Head of caudate nucleus (tissue), 42 donors: ENCODE measurements at places on chromosomes 7 and 10.

- DNase-seq, result no peak
Observed at GRCh38 chr7:36607721-36608095, 116.6 kb downstream of the AOAH start.

GRCh38 chr10:43196981-43197833 lies 59.0 kb downstream of the CSGALNACT2 start:
- no peak for DNase-seq

DNA sequence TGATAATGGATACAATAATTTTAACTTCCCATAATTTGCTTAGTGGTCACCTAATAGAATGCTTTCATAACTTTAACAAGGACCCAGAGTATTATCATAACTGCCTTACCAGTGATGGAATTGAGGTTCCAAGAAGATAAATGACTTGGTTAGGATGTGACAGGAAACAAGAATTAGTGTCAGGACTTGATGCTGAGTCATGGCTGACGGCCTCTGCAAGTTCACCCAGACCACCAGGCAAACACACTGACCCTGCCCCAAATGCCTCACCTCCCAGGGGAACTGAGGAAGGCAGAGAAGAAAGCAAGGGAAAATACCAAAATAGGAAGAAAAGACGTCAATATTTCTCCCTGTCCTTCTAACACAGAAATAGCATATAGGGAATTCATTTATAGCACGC lies 636.3 kb downstream of the PARD3 start:
- DNase-seq, result no peak

GRCh38 chr10:22913474-22914092 lies 14.3 kb upstream of the ARMC3 start:
- DNase-seq, result no peak

GRCh38 chr10:96352027-96352426 lies 6.8 kb downstream of the OPALIN start:
- no peak for DNase-seq

- no peak for DNase-seq
Observed at GRCh38 chr10:35585903-35586535, 19.1 kb upstream of the GJD4 start.

GRCh38 chr10:13536674-13537366 lies 8.0 kb upstream of the BEND7 start:
- peak; percentile 61 for DNase-seq

DNA sequence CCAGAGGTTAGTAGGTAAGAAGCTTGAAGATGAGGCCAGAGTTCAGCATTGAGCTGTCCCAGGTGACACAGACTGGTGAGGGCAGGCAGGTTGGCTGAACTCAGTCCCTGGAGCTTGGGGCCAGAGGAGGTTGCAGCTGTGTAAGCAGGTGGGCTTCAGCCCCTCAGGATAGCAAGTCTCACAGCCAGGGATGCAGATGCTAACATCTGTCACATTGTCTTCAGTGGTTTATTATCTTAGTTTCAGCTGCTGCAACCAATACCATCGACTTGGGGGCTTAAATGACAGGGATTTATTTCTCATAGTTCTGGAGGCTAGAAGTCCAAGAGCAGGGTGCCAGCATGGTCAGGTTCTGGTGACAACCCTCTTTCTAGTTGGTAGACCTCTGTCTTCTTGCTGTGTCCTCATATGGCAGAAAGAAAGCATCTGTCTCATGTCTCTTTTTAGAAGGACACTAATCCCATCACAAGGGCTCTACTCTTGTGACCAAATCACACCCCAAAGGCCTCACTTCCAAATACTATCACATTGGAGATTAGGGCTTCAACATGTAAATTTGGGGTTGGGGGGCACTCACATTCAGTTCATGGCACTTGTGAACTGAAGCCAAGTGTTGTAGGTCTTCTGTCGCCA lies 146.2 kb downstream of the KIAA1217 start:
- no peak for DNase-seq

DNA sequence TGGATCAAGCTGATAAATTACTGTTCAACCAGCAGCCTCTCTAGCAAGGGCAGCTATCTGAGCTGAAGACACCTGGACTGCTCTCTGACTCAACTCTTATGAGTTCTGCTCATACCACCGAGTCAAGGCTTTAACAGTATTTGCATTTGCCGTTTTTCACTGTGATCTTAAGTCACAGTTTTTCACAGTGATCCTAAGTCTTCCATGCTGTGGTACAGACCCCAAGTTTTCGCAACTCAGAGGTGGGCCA lies 31.3 kb downstream of the PIP4K2A start:
- DNase-seq, result no peak

DNA sequence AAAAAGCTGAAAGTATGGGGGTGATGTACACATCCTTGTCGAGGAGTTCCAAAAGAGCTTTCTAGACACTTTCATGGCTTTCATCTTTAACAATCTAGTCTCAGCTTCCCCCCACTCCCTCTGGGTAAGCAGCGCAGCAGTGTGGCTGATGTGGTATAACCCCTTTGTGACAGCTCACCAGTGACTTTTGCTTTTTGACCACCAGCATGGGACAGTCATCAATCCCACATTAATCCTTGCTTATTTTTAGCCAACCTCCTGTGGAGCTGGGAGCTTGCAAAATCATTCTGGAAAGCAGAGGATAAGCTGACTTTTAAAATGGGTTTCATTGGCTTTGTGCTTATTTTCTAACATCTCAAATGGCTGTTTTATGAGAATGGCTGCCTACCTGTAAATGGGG lies 272.7 kb downstream of the HDAC9 start:
- DNase-seq, result no peak

GRCh38 chr7:155824227-155824886 lies 12.1 kb upstream of the SHH start:
- DNase-seq, result no peak

DNA sequence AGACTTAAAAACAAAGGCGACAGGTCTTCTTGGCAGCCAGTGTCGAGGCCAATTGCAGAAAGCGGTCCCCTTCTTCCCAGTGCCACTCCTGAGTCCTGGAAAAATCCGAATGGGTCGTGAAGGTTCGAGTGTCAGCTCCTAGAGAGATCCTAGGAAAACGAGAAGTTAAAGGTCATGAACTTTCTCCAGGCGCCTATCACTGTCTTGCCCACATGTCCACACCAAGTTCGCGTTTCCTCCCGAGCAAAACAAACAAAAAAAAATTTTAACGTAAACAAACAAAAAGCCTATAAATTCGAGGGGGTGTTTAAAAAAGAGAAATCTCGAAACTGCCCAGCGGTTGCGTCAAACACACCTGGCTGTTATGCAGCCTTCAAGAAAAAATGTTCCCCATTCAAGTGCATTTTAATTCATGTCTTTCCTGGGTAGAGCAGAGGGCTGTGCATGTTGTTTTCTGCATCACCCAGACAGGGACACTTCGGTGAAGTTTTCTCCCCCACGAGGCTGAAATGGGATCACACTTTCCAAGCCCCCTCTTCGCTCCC lies 1.5 kb downstream of the ARHGAP21 start:
- DNase-seq, result no peak

DNA sequence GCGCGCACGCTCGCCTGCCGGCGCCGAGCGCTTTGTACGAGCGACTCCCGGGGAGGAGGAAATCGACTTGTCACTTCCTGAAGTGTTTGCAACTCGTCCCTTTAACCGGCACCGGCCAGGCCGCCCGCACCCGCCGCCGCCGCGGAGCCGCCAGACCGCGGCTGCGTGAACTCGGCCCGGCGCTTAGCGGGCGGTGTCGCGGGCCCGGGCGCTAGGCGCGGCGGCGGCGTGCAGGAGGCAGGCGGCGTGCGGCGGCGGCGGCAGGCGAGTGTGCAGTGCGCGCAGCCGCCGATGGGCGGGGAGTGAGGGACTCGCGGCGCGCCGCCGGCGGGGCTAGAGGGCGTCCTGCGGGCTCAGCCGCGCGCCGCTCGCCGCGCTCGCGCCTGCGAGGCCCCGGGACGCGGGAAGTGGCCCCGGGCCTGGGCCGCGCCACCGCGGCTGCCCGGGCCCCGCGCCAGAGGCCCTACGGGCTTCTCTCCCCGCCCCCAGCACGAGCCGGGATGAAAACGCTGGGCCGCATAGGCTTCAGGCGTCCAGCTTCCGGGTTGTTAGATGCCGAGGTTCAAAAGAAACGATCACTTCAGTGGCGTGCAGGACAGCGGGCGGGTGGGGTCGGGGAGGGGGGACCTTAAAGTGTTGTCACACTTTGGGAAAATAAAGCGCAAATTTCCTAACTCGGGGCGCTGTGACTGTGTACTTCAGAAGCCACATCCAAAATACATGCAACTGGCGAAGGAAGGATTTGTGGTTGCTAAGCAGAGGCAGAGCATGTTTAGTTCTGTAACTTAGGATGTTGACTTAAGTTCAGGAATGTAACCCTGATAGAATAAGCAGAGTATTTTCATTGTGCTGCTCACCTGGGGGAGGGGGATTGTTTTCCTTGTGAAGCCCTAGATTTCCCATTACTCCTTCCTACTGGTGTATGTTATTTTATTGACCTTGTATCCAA lies at the start of gene FAM53B:
Gene FAM53B (minus strand): TSS at position 277 of the 949 bp plus-strand sequence. CDS start 37,665 bp downstream, outside the sequence.
- peak; percentile 70 for DNase-seq

GRCh38 chr10:110326351-110327032 lies 21.8 kb upstream of the SMNDC1 start:
- no peak for DNase-seq

DNA sequence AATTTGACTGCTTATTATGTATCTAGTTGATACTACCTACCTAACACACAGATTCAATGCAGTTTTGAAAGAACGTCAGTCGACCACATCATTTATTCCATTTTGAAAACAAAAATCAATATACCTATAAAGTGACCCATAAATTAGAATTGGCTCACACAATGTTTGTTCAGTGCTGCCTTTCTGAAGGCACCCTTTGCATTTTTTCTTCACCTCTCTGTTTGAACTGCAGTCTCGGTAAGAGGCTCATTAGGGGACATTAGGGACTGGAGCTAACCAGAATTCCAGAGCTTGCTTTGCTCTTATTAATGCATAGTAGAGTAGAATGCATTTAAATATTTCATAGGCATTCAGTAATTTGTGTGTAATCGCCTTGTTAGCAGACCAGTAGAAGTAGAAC lies 234.1 kb downstream of the FOXP2 start:
- DNase-seq, result no peak

GRCh38 chr7:5502721-5503243 lies 79.1 kb upstream of the TNRC18 start:
- no peak for DNase-seq

GRCh38 chr10:92490387-92490786 lies 83.5 kb downstream of the IDE start:
- DNase-seq, result no peak

- DNase-seq, result no peak
Observed at GRCh38 chr7:145797507-145797906, 319.1 kb upstream of the CNTNAP2 start.

DNA sequence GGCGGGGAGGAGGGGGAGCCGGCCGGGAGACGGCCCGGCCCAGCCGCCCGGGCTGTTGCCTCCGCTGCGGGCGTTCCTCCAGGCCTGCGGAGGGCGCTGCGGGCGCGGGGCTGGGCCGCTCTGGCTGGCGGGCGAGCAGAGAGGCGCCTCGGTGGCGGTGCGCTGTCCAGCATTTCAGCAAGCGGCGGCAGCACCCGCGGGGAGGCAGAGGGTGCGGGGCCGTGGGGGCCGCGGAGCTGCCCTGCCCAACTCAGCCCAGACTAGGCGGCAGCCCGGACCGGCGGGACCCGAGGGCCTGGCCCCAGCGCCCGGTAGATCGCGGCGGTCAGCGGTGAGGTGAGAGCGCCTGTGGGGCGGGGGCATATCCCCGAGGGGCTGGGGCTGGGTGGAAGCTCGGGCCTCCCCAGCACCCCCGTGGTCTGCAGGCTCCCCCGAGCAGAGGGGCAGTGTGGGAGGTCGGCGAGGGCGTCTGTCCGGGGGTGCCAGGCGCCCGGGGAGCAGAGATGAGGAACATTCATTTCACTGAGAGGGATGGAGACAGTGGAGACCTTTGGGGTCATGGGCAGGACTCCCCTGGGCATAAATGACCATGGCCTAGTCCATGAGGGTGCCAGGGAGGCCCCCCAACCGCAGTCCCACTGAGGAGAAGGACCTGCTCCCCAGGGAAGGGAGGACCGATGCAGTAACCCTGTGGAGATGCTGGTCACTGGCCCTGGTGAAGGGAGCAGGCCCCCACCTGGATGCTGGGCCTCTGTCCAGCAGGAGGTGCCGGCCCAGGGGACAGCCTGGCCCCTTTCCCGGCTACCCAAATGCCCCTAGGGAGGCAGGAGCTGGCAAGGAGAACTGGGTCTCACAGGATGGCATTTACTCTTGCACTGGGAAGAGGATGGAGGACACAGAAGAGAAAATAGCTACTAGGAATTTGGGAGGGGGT lies at the start of gene SRRM3:
Gene SRRM3 (plus strand): TSS at position 165 of the 934 bp plus-strand sequence. CDS start 33,171 bp downstream, outside the sequence.
- peak; percentile 46 for DNase-seq

DNA sequence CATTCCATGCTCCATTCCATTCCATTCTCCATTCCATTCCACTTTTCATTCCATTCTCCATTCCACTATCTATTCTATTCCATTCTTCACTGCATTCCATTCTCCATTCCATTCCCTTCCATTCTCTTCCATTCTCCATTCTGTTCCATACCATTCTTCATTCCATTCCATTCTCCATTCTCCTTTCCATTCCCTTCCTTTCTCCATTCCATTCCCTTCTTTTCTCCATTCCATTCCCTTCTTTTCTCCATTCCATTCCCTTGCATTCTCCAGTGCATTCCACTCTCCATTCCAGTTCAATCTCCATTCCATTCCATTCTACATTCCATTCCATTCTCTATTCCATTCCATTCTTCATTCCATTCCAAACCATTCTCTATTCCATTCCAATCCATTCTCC lies 80.3 kb downstream of the NSUN6 start:
- DNase-seq, result no peak

- no peak for DNase-seq
Observed at GRCh38 chr10:14671386-14671831, 103.3 kb downstream of the FAM107B start.

DNA sequence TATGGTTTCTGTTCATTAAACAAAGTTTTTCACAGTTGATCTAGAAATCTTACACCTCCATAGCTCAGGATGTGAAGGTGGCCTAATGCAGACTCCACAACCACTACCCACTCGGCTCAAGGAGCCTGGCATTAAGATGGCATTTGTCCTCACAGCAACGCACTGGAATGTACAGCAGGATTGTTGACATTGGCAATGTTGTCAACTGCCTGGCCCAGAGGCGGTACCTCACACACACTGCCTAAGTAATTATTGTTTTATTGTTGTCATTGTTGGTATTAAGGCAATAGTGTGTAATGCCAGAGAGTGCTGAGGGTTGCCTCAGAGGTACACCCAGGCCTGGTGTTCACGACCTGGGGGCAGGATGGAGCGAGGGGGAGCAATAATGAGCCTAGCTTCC lies 38.3 kb downstream of the LRRC18 start:
- DNase-seq, result no peak
